ENCODE measurements at places on chromosomes 1 and 21.
A peak's percentile ranks its signal among the peaks of the same experiment; 100 is the strongest.

GRCh38 chr1:103108376-103109150 is at the start of gene COL11A1:
Gene COL11A1 (minus strand): TSS chr1:103108522. CDS start chr1:103108178, 344 bp downstream.
- DNase-seq: no peak

DNA sequence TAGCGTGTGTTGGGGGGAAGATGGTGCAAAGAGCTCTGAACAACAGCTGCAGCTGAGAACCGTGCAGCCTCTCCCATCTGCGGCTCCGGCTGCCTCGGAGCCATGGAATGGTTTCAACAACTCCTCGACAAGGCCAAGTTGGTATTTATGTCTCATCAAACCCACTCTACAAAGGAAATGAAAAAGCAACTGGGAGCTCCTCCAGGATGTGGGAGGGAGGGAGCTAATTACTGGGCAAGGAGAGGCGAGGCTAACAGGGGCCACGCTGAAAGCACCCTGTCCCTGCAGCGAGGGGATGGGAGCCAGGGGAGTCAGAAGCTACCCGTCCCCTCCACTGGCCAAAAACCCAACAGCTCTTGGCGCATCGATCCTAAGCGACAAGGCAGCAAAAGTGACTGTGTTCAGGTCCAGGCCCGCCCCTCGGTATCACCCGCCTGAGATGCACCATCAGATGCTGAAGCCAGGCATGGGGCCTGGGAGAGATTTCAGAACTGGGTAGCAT is 63.1 kb downstream of the ACOT7 start:
- no peak for DNase-seq

DNA sequence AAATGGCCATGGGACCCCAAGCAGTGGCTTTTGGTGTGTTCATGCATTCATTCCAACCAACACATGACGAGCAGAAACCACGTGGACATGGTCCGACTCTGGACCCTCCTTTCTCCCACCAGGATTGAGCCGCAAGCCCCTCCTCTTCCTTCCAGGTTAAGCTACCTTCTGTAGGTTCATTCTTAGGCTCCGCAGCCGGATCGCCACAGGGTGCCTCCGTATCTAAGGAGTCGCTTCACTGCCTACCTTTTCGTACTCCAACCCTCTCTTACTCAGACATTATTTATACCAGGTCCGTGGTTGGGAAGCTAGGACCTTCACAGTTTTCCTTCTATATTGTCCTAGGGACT is 63.6 kb downstream of the RHBG start:
- no peak for DNase-seq

GRCh38 chr1:226827458-226827857 is 43.0 kb upstream of the PSEN2 start:
- no peak for DNase-seq

DNA sequence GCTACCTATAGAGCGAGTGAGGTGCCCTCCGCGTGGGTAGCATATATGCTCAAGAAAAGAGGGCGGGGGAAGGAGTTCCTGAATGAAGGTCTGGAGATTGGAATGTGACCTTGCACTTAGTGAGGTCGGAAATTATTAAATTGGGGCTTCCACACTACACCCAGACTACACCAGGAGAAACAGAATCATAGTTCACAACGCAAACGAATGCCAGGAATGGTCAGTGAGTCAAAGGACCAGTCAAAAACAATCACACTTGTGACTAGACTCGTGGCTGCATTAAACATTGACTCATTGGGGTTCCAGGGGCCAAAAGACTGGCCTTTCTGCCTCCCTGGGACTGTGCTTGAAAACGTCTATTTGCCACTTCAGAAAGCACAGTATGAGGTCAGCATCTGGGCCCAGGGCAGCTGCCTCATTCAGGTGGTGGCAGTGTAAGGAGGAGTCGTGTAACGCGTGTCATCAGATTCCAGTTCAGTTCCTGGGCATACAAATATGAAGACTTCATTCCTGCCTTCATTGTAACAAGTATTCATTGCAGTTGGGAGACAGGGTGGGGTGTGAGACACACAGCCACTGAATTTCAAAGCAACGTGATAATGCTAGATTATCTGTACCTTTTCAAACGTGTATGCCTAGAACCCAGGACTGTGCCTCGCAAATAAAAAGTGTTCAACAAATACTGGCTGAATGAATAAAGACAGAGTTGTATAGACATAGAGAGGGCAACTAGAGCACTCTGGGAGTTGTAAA is at the start of gene YOD1:
YOD1 (minus strand) TSS at position 18 of the 753 bp plus-strand sequence. CDS start 178 bp downstream, outside the sequence.
- no peak for DNase-seq

DNA sequence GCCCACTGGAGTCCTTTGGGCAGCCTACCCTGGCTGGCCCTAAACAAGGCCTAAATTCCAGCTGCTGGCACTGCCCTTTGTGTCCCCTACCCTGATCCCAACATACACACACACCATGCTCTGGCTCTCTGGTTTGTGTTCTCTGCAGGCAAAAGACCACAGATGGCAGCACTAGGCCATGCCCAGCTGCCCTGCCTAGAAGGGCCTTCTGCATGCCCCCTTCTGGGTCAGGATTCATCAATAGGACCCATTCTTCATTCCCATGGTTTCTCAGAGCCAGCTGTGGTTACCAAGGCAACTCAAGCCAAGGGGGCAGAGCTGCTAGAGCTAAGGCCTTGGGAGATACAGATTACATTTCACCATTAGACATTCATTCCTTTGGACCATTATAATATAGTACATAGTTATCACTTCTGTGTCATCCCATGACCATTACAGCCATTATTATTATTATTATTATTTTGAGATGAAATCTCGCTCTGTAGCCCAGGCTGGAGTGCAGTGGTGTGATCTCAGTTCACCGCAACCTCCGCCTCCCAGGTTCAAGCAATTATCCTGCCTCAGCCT is 17.5 kb downstream of the ASAP3 start:
- DNase-seq: no peak

DNA sequence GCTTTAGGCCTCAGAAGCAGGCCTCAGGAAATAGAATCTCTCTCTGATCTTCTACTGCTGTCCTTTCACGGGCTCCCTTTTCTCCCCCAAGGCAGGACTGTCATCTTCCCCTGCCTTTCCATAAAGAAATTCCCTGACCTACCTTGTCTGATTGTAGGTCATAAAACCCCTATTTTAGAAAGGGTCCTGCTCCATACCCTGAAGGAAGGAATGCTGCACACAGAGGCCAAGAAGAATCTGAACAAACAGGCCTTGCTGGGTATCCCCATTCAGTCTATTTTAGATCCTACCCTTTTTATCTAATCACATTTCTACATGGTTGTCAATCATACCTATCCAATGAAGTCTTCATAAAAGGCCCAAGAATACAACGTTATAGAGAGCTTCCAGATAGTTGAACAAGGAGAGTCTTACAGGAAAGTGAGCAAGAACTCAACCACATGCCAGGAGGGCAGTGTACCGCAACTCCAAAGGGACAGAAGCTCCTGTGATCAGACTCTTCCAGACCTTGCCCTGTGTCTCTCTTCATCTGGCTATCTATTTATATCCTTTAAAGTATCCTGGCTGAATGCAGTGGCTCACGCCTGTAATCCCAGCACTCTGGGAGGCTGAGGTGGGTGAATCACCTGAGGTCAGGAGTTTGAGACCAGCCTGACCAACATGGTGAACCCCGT is 93.1 kb downstream of the SLC16A1 start:
- no peak for DNase-seq

- no peak for DNase-seq
These were observed 3.5 kb upstream of the PLXNA2 start for GRCh38 chr1:208247696-208248095.

GRCh38 chr1:109481646-109482045 is 2.1 kb upstream of the ATXN7L2 start:
- no peak for DNase-seq

DNA sequence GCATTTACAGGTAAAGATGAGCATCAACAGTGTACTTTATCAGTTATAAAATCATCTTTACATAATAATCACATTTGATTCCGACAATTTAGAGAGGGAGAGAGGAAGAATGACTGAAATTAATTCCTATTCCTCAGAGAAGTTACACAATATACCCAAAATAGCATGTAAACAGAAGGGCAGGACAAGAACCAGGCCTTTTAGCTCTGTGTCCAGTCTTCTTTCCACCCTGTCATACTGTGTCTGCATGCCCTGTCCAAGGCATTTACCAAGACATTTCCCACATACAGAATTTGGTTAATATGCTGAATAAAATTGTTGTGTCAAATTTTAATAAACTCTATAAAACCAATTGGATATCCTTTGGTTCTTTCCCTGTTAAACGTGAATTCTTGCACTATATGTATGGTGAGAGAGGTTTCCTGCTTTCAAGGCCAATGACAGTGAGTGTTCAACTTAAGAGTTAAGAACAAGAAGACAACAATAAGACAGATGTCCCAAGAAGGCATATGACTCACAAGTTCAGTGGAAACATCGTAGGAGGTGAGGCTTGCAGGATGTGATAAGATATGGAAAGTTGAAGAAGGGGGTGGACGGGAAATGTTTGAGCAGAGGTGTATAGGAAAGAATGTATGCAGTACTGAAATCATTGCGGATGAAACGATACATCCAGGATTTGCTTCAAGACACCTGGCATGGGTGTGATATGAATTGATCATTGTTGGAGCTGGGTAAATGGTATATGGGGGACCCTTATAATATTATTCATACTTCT is 20.8 kb downstream of the LRRC8B start:
- peak; percentile 81 for DNase-seq

GRCh38 chr21:33541105-33541711 is 709 bp downstream of the GART start:
- DNase-seq: peak; percentile 33

GRCh38 chr1:52523376-52523775 is 29.5 kb downstream of the TUT4 start:
- DNase-seq: peak; percentile 11

DNA sequence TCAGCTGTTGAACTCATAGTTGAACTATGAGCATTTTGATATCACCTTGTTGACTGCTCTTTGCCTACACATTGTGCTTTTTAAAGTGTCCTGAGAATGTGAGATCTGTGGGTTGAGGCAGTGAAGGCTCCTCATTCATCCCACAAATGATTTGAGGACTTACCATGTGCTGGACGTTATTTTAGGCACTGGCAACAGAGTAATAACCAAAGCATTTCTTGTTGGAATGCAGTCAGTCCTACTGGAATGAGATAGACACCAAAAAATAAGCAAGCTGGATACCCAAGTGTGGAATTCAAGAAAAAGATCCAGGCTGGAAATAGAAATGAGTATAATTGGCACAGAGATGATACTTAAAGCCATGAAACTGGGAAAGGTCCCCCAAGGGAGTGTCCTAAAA is 73.4 kb downstream of the ZP4 start:
- DNase-seq: no peak

DNA sequence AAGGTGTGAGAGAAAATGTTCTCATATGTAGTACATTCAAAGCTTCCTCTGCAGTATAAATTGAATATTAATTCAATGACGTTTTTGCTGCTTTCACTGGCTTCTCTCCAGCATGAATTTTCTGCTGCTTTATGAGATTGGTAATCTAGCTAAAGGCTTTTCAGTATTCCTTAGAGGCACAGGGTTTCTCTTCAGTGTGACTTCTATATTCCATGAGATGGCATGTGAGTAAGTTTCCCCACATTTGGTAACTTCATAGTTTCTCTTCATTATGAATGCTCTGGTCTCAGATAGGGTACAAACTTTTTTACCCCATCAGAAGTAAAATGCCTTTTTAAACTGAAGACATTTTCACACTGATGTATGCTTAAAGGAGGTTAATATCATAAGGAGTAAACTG is 10.4 kb upstream of the KLF18 start:
- no peak for DNase-seq

- no peak for DNase-seq
These were observed 29.9 kb downstream of the BCAR3 start for GRCh38 chr1:93651695-93652094.

GRCh38 chr1:235766794-235767285 is 99.9 kb downstream of the LYST start:
- no peak for DNase-seq

DNA sequence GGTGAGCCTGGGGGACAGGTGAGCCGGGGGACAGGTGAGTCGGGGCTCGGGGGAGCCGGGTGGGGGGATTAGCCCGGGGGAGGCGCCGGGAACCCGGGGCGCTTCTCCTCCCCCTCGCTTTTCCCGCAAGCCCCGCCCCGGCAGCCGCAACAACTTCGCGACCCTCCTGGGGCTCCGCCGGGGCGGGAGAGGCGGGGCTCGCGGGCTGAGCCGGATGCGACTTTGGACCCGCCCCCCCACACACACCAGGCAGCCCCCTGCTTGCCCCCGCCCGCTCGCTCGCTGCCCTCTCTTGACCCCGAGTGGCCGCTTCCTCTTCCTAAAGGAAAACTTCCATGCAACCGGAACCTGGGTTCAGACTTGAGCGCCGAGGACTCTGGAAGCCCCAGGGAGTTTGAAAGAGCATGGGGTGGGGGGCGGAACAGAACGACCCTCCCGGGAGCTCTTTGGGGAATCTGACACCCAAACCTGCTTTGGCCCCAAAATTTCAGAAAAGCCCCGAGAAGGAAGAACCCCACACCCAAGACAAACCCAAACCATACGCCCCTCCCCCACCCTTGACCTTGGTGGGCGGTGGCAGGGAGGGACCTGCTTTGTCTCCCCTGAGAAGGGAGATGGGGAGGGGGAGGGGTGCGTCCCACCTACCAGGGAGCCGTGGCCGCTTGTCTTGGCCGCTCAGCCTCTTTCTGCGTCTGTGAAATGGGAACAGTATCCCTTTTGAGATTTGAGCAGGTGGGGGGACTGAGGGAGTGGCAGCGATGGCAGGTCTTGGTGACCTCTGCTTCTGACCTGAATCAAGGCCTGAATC is 550 bp downstream of the ARHGEF16 start:
- DNase-seq: no peak

DNA sequence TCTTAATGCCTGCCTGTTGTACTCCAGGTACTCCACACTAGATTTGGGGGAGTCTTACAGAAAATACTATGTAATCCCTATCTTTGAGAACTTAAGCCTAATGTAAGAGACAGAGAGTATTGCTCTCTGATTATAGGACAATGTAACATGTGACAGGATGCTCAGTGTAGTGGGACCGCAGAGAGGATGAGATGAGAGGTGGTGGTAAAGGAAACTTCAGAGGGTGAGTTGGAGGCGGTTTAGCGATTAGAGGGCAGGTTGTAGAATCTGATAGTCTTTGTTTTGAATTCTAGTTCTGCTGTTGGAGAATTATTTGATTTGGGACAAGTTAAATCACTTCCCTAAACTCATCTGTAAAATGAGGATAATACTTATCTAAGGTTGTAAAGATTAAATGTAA is 5.4 kb downstream of the SOAT1 start:
- DNase-seq: peak; percentile 83

DNA sequence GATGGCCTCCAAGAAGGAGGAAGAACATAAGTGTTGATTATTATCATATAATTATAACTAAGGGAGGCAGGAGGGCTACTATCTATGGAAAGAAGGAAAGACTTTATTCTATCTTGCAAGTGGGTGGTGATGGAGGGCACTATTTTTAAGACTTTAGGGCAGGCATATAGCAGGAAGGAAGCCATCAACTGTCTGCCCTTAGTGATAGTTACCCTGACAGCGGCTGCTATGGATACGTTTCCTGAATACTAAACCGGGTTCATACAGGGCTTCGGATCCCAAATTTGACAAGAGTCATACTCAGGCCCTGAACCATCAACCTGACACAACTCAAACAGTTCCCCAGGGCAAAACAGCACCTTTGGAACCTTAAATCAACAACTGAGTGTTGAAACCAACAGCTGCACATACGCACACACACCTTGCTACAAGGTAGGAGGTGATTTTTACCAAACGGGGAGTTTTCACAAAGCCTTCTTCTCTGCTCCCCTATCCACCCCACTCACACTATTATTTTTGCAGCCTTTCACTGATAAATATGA is 397.2 kb downstream of the OMA1 start:
- no peak for DNase-seq

All from activated CD4-positive, alpha-beta T cell treated with anti-CD3 and anti-CD28 coated beads, Interleukin-2, Interleukin-4, amounts not matched to agents 100 ng/mL and 50 ng/mL, durations not matched to agents 16 hours and 8 hours (primary cell).